Left lung (tissue), 14 donors: ENCODE measurements at places on chromosomes 1 and 21. TPM values are rescaled to one million over a fixed set of nuclear protein-coding genes. Genes with fewer than 3 reads are reported as not detected.

SYCP1 gene
- total RNA-seq = not detected

NPR1 gene
- 26.9 TPM for total RNA-seq

ATP6V1G3 gene
- not detected for total RNA-seq

SELL gene
- 59.2 TPM for total RNA-seq

CLCA1 gene
- not detected for total RNA-seq

FCER1G gene
- total RNA-seq = 329 TPM

RORC gene
- 11.8 TPM for total RNA-seq

POU3F1 gene
- total RNA-seq = not detected

EDARADD gene
- 0.73 TPM for total RNA-seq

DNA sequence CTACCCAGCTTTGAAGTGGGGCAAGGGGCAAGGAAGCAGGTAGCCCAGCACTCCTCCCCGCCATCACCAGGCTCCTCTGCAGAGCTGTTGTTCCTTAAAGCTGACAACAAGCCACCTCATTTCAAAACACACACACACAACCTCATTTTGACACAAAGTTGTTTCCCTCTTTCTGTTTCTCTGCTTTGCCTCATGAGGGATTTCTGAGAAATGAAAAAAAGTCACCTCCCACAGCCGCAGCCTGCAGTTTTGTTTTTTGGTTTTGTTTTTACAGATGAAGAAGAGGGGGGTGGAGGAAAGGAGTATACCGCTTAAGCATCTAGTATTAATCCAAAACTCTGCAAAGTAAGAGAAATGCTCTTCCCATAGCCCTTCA lies 12.1 kb downstream of the MCL1 start:
- H3K27me3 ChIP-seq = no peaks in the 10 kb centered on the region
- H3K36me3 ChIP-seq = no peaks in the 10 kb centered on the region
- peak overlapping the region; percentile 100 for H3K27ac ChIP-seq
- H3K4me3 ChIP-seq = peak overlapping the region; percentile 32
- peaks cover 78% of the 10 kb centered on the region for H3K4me1 ChIP-seq
- no peak for DNase-seq

DNA sequence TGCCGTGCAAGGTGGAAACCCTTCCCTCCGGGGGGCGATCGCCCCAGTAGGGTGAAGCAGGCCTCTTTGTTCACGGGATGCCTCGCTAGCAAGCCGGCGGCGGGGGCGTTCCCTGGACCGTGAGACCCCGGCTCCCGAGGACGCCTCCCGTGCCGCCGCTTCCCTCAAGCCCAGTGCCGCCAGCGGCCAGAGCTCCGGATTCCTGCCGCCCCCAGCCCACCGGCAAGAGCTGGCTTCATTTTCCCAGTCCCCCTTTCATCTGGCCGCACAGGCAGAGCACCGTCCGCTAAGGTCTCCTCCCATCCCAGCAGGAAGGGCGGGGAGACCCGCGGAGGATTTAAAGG lies 16.3 kb downstream of the IER5 start:
- no peaks in the 10 kb centered on the region for H3K27me3 ChIP-seq
- peaks cover 67% of the 10 kb centered on the region for H3K4me1 ChIP-seq
- no peak for DNase-seq
- no peaks in the 10 kb centered on the region for H3K36me3 ChIP-seq

DNA sequence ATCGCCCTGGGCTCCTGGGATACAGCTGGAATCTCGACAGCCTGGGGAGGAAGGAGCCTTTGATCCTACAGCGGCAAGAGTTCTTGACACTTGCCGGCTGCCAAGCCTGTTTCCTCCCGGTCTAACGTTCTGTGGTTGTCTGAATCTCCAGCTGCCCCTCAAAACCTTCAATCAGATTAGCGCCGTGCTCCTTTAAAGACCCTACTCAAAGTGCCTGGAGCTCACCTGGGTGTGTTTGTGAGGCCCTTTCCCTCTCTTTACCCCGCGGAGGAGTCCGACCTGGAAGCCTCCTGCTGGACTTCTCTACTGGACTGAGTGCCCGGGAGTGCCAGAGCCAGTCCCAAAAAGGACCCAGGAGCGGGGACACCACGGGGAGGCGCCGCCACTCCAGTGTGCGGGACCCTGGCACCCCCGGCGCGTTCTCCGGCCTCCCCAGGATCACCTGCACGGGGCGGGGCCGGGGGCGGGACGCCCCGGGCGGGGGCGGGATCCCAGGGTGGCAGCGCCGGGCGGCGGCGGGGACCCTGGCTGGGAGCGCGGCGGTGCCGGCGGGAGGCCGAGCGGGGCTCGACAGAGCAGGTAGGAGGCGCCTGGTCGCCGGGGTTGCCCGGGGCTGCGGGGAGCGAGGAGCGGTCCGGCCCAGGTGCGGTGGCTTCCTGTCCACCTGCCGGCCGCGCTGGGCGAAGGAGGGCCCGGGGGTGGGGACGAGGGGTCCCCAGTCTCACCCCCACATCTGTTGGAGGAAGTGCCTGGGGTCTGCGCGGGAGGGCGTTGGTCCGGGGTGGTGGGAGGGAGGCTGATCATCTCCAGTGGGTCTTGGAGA lies at the start of gene NCMAP:
Gene NCMAP (plus strand): TSS at position 497 of the 823 bp plus-strand sequence. CDS start 39,344 bp downstream, outside the sequence.
- peaks cover 11% of the 10 kb centered on the region for H3K27me3 ChIP-seq
- peak; percentile 52 for DNase-seq
- H3K27ac ChIP-seq = no peak within 1 kb of the TSS
- H3K4me3 ChIP-seq = peak within 1 kb of the TSS; percentile 30

GRCh38 chr1:31626223-31627207 lies 9.0 kb downstream of the HCRTR1 start:
- no peaks in the 10 kb centered on the region for H3K27me3 ChIP-seq
- H3K36me3 ChIP-seq = no peaks in the 10 kb centered on the region
- H3K27ac ChIP-seq = no peak overlapping the region
- H3K4me3 ChIP-seq = no peak overlapping the region
- peaks cover 23% of the 10 kb centered on the region for H3K4me1 ChIP-seq

- no peak overlapping the region for H3K4me3 ChIP-seq
- no peak overlapping the region for H3K27ac ChIP-seq
- no peaks in the 10 kb centered on the region for H3K36me3 ChIP-seq
- no peaks in the 10 kb centered on the region for H3K4me1 ChIP-seq
- H3K27me3 ChIP-seq = no peaks in the 10 kb centered on the region
These were observed 63.7 kb downstream of the HLCS start for GRCh38 chr21:36902793-36903192.

GRCh38 chr1:47569681-47570470 lies 132.0 kb downstream of the FOXD2 start:
- H3K36me3 ChIP-seq = no peaks in the 10 kb centered on the region
- DNase-seq = no peak
- peak overlapping the region; percentile 46 for H3K27ac ChIP-seq
- H3K27me3 ChIP-seq = no peaks in the 10 kb centered on the region

DNA sequence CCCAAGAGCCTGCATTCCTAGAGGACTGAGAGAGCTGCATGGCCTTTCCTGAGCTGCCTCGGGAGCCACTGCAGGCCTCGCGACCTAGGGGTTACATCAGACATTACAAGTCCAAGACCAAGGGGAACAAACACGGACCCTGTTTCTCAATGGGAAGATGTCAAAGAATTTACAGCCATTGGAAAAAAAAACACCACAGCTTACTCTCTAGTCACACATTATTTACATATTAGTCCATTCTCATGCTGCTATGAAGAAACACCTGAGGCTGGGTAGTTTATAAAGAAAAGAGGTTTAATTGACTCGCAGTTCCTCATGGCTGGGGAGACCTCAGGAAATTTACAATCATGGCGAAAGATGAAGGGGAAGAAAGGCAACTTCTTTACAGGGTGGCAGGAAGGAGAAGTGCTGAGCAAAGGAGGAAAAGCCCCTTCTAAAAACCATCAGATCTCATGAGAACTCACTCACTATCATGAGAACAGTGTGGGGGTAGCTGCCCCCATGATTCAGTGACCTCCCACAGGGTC lies 8.4 kb upstream of the PRMT2 start:
- H3K36me3 ChIP-seq = no peaks in the 10 kb centered on the region
- H3K27me3 ChIP-seq = no peaks in the 10 kb centered on the region
- H3K4me1 ChIP-seq = no peaks in the 10 kb centered on the region
- H3K4me3 ChIP-seq = no peak overlapping the region

- no peak overlapping the region for H3K4me3 ChIP-seq
- no peak overlapping the region for H3K27ac ChIP-seq
- no peaks in the 10 kb centered on the region for H3K4me1 ChIP-seq
- no peaks in the 10 kb centered on the region for H3K36me3 ChIP-seq
- DNase-seq = no peak
- H3K27me3 ChIP-seq = no peaks in the 10 kb centered on the region
These were observed 612.9 kb downstream of the PTPRU start for GRCh38 chr1:29849038-29849750.

GRCh38 chr1:116373431-116374352 lies 648 bp downstream of the ATP1A1 start:
- H3K4me3 ChIP-seq = peak overlapping the region; percentile 77
- no peaks in the 10 kb centered on the region for H3K27me3 ChIP-seq
- peak overlapping the region; percentile 94 for H3K27ac ChIP-seq
- peak; percentile 68 for DNase-seq
- H3K4me1 ChIP-seq = peaks cover 41% of the 10 kb centered on the region
- no peaks in the 10 kb centered on the region for H3K36me3 ChIP-seq

DNA sequence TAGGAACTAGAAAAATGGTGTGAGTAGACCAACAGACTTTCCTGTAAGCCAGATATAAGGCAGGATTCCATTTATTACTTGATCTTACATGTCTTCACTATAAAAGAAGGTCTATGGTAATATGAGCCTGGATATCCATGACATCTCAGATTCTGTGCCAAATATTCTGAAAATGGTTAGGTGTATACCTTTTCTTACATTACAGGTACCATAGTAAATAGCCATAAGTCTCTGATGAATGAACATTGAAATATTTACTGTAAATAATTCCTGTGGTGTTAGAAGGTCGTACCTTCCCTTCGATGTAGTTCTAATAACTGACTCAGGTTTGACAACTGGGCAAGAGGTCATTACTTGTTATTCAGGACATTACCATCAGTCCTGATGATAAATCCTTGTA lies 657.9 kb downstream of the BRINP3 start:
- no peak overlapping the region for H3K4me3 ChIP-seq
- no peak for DNase-seq
- no peaks in the 10 kb centered on the region for H3K27me3 ChIP-seq
- H3K27ac ChIP-seq = no peak overlapping the region
- no peaks in the 10 kb centered on the region for H3K4me1 ChIP-seq

- no peak overlapping the region for H3K27ac ChIP-seq
- no peaks in the 10 kb centered on the region for H3K36me3 ChIP-seq
- H3K4me1 ChIP-seq = peaks cover 15% of the 10 kb centered on the region
- no peaks in the 10 kb centered on the region for H3K27me3 ChIP-seq
- H3K4me3 ChIP-seq = no peak overlapping the region
These were observed 32.8 kb upstream of the DNASE2B start for GRCh38 chr1:84365225-84366221.

GRCh38 chr1:156090840-156091188 lies 8.5 kb upstream of the MEX3A start:
- H3K27me3 ChIP-seq = peaks cover 23% of the 10 kb centered on the region
- DNase-seq = no peak
- H3K36me3 ChIP-seq = no peaks in the 10 kb centered on the region
- H3K4me3 ChIP-seq = no peak overlapping the region
- H3K27ac ChIP-seq = peak overlapping the region; percentile 45

GRCh38 chr1:7011826-7012225 lies 226.6 kb downstream of the CAMTA1 start:
- no peak for DNase-seq
- no peaks in the 10 kb centered on the region for H3K4me1 ChIP-seq
- H3K27ac ChIP-seq = no peak overlapping the region
- H3K4me3 ChIP-seq = no peak overlapping the region
- H3K27me3 ChIP-seq = no peaks in the 10 kb centered on the region

DNA sequence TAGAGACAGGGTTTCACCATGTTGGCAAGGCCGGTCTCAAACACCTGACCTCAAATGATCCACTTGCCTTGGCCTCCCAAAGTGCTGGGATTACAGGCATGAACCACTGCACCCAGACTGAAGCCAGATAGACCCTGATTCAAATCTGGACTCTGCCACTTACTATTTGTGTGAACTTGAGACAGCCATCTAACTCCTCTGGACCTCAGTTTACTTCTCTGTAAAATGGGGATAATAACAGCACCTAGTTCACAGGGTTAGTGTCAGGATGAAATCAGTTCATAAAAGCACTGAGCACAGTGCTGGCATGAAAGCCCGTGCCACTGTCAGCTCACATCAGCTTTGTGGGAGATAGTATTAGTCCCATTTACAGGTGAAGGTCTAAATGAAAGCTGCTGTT lies 28.5 kb downstream of the RAB3B start:
- no peaks in the 10 kb centered on the region for H3K4me1 ChIP-seq
- H3K4me3 ChIP-seq = no peak overlapping the region
- H3K27me3 ChIP-seq = peaks cover 25% of the 10 kb centered on the region
- H3K27ac ChIP-seq = no peak overlapping the region
- H3K36me3 ChIP-seq = no peaks in the 10 kb centered on the region

GRCh38 chr1:37540036-37540785 lies 13.9 kb downstream of the SNIP1 start:
- no peaks in the 10 kb centered on the region for H3K4me1 ChIP-seq
- no peak overlapping the region for H3K27ac ChIP-seq
- no peak for DNase-seq
- H3K36me3 ChIP-seq = no peaks in the 10 kb centered on the region

- no peaks in the 10 kb centered on the region for H3K4me1 ChIP-seq
- no peak overlapping the region for H3K27ac ChIP-seq
- no peaks in the 10 kb centered on the region for H3K27me3 ChIP-seq
- H3K4me3 ChIP-seq = no peak overlapping the region
- no peak for DNase-seq
These were observed 214.6 kb upstream of the NCAM2 start for GRCh38 chr21:20783611-20784010.

- peak overlapping the region; percentile 98 for H3K27ac ChIP-seq
- no peak for DNase-seq
These were observed 3.1 kb upstream of the S100A11 start for GRCh38 chr1:152039886-152040285.

DNA sequence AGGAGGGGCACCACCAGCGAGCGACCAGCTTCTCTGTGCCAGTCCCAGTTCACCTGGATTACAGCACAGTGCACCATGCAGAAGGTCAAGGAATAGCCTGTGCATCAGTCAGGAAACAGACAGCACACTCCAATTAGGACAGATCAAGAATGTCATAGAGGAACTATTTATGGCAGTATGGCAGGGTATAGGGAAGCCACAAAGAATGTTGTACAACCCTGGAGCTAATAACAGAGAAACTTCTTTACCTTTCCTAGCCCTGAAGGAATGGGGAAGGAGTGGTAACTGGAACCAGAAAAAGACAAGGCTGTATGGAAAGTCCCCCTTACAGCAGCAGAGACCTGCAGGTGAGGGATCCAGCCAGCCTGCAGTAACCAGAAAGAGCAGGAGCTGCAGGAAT lies 87.8 kb upstream of the USP24 start:
- no peaks in the 10 kb centered on the region for H3K27me3 ChIP-seq
- H3K36me3 ChIP-seq = no peaks in the 10 kb centered on the region
- no peaks in the 10 kb centered on the region for H3K4me1 ChIP-seq
- DNase-seq = no peak
- H3K27ac ChIP-seq = no peak overlapping the region

- H3K36me3 ChIP-seq = no peaks in the 10 kb centered on the region
- peaks cover 14% of the 10 kb centered on the region for H3K4me1 ChIP-seq
- H3K4me3 ChIP-seq = no peak overlapping the region
- H3K27me3 ChIP-seq = no peaks in the 10 kb centered on the region
- H3K27ac ChIP-seq = no peak overlapping the region
These were observed 2.7 kb downstream of the RHBG start for GRCh38 chr1:156371553-156372264.
